Activated CD8-positive, alpha-beta memory T cell treated with anti-CD3 and anti-CD28 coated beads, Interleukin-2, amount 50 U/mL, for 48 hours (primary cell): ENCODE measurements at places on chromosomes 2 and 18.

DNA sequence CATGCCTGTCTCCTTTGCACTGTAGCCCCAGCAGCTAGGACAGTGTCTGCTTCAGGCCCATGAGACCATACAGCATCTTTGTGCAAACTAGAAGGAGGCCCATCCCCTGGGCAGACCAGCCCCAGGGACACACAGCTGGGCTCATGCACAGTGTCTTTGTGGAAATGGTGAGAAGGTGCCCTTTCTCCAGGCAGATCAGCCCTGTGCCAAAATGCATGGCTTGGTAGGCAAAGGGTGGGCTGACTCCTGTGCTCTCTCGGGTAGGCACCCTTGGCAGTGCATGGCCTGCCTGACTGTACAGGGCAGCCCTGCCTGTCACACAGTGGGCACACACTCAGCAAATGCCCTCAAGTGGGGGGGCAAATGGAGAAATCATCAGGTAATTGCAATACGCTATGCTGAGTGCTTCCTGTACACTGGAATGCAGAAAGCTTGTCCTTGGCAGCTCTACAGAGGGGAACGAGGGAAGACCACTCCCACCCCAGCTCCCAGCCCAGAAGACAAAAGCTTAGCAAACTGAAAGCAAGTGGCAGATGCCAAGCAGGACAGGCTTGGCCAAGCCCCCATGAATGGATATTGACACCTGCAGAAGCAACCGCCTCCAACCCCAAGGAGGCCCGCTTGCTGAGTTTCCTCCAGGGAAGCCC, 21.6 kb downstream of the TNS1 start:
- no peak for DNase-seq

GRCh38 chr2:217277646-217278398, 418.0 kb upstream of the TNP1 start:
- no peak for DNase-seq

DNA sequence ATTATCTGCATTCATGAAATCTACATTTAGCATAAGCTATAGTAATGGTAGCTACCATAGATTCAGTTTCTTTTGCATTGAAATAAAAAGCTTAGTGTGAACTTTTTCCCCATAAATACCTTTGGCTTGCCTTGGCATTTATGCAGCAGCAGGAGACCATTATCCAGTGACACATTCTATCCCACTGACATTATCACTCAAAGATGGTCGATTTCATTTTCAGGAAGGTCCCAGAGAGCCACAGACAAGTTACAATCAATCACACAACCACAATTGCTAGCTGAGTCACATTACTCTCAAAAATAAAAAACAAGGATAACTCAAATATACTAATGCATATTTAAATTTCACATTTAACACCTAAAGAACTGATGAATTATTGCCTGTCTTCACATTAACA, 512.7 kb upstream of the CDH2 start:
- DNase-seq = no peak

- DNase-seq = peak; percentile 10
Observed at GRCh38 chr18:75132098-75132870, 76.7 kb downstream of the PTGR3 start.

GRCh38 chr2:136016836-136017235, 31.4 kb upstream of the DARS1 start:
- DNase-seq = no peak

- no peak for DNase-seq
Observed at GRCh38 chr2:190582019-190582418, 47.5 kb upstream of the NEMP2 start.

- DNase-seq = no peak
Observed at GRCh38 chr18:23877371-23877770, 137.2 kb upstream of the TTC39C start.

GRCh38 chr18:25282282-25282681, 69.7 kb downstream of the ZNF521 start:
- no peak for DNase-seq

- no peak for DNase-seq
Observed at GRCh38 chr2:235643680-235644511, 150.1 kb downstream of the AGAP1 start.

GRCh38 chr18:750456-750855, 38.0 kb upstream of the ENOSF1 start:
- DNase-seq = no peak

DNA sequence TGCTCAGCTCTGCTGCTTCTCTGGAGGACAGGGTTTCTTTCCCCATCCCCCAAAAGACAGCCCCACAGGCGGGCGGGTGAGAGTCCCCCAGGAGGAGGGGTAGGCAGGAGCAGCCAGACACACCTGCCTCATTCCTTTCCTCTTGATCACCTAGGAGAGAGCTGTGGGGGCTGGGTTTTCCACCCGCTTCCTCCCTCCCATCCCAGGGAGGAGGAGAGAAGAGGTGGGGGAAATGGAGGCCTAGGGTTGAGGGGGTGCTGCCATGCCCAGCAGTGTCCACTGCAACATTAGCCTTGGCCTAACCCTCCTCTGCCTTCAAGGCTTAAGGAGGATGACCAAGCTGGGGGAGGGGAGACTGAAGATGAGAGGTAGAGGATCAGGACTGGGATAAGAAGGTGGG, 14.7 kb downstream of the WNT10A start:
- DNase-seq = no peak

GRCh38 chr2:158006961-158007719, 94.5 kb upstream of the UPP2 start:
- DNase-seq = no peak

DNA sequence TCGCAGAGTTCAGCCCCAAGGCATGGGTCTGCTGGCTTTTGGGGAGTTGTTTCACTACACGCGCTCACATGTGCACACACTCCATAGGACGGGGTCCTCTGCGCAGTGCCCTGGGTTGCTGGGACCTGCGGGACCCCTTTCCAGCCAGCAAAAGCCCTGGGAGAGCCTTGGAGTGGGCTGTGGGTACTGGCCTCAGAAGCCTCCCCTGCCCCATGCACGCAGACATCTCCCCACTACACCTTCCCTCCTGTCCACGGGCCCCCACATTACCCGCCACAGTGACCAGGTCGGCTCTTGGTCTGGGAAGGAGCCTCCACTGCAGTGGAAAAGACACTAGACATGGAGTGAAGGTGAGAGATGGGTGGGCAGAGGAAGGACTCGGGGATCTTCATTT, 48.5 kb downstream of the FAM168B start:
- peak; percentile 46 for DNase-seq

DNA sequence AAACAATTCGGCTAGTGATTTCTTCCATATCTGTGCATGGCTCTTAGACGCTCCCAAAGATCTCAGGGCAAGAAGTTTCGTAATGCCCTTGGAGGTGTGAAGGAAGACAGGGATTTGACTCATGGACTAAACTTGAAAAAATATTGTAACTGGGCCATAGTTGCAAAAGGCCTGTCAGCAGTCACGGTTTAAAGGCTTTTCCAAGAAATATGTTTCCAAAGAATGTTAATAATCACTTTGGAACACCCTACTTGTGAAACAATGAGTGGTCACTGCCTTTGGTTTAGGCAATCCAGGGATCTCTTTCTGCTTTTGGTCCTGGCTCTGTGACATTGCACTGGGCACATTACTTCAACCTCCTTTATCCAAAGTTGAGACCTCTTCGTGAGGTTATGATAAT, 102.5 kb upstream of the RASGRP3 start:
- DNase-seq = no peak

DNA sequence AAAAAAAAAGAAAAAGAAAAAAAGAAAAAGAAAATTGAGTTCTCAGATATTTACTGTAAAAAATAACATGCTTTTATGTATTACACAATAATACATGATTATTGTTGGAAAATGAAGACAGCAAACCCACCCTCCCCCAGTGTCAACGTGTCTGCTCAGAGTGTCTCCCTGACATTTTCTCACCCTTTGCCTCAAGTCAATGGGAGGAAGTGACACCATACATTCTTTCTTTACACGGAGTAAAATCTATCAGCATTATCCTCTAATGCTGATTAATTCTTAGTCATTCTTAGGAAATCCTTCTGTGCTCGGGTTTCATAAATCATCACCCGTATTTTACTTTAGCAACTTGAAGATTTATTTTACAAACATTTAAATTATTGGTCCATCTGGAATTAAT, 32.0 kb downstream of the CTAGE1 start:
- no peak for DNase-seq

DNA sequence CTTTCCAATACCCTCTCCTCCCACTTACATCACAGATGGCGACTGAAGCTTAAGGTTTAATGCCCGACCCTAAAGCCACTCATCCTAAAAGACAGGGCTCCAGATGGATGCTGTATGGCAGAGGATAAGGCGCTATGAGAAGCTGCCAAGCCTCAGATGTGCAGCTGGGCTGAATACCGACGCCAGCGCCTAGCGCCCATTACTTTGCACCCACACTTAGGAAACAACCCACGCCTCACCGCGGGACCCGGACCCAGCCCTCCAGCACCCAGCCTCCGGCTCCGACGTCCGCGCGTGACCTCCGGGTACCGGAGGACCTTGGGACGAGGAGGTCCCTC, 335 bp downstream of the TRAK2 start:
- no peak for DNase-seq

GRCh38 chr2:10544252-10544651, 96.1 kb upstream of the ODC1 start:
- no peak for DNase-seq

GRCh38 chr18:26304511-26304910, 78.3 kb downstream of the TAF4B start:
- no peak for DNase-seq

DNA sequence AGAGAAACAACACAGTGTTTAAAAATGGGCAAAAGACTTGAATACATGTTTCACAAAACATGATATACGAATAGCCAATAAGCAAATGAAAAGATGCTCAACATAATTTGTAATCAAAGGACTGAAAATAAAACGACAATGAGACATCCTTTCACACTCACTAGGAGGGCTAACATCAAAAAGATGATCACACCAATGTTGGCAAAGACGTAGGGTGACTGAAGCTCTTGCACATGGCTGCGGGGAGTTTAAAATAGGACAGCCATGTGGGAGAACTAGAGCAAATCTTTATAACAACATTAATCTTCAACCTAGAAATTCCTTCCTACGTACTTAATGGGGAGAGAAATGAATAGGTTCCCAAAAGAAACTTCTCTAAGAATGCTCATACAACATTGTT, 19.2 kb upstream of the SEH1L start:
- DNase-seq = no peak

- no peak for DNase-seq
Observed at GRCh38 chr2:15359716-15360531, 201.2 kb downstream of the NBAS start.

DNA sequence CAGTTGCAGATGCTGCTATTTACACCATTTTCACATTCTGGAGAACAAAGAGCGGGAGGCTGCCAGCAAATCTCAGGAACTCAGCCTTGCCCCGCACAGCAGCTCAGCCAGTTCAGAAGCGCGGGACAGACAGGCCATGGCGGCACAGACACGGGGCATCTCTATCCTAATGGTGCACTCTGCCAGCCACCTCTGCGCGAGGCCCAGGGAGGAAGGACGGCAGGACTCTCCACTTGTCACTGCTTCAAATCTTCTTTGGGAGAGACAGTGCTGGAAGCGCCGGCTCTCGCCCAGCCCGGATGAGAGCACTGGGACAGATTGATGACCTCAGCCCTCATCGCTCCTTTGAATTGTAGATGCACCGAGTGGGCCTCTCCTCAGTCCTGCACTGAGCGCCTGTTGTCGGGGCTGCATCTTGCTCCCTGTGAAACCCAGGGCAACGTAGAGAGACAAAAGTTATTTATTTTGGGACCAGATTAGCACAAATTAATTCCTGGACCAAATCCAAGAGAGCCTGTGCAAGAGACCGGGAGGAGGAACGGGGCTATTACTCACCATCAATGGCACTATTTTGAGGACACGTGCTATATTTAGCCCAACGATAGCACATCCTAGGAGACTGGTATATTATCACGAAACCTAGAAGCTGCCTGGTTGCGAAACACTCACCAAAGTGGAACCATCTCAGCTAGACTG, 211.4 kb upstream of the SMIM21 start:
- no peak for DNase-seq

DNA sequence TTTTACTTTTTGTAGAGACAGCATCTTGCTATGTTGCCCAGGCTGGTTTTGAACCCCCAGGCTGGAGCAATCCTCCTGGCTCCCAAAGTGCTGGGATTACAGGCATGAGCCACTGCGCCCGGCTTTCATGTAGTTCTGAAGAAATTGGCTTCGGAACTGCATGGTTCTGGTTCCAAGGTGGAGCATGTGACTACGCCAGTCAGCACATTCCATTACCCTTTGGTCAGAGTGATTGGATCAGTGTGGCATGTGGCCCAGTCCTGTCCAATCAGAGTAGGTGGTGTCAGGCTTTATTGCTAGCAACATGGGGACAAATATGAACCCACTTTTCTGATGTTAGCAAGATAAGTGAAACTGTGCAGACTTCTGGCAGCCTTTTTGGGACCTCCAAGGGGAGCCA, 16.3 kb upstream of the ATOH8 start:
- DNase-seq = no peak

- no peak for DNase-seq
Observed at GRCh38 chr2:234661175-234661574, 164.3 kb upstream of the ARL4C start.

DNA sequence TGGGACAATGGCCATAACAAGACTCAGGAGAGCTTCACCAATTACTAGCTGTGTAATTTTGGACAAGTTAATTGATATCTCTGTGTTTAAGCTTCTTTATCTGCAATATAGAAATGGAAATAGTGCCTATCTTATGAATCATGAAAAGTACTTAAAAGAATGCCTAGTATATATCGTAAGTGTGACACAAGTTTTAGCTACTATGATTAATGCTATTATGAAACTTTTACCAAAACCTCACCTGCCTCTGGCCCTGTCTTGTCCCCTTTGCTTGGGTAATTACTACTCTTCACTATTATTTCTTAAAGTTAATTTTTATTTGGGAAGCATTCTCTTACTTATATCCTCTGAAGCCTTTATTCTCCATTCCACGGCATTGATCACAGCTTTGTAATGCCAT, 75.0 kb upstream of the NETO1 start:
- no peak for DNase-seq

GRCh38 chr2:187679454-187679853, 125.2 kb upstream of the TFPI start:
- no peak for DNase-seq

DNA sequence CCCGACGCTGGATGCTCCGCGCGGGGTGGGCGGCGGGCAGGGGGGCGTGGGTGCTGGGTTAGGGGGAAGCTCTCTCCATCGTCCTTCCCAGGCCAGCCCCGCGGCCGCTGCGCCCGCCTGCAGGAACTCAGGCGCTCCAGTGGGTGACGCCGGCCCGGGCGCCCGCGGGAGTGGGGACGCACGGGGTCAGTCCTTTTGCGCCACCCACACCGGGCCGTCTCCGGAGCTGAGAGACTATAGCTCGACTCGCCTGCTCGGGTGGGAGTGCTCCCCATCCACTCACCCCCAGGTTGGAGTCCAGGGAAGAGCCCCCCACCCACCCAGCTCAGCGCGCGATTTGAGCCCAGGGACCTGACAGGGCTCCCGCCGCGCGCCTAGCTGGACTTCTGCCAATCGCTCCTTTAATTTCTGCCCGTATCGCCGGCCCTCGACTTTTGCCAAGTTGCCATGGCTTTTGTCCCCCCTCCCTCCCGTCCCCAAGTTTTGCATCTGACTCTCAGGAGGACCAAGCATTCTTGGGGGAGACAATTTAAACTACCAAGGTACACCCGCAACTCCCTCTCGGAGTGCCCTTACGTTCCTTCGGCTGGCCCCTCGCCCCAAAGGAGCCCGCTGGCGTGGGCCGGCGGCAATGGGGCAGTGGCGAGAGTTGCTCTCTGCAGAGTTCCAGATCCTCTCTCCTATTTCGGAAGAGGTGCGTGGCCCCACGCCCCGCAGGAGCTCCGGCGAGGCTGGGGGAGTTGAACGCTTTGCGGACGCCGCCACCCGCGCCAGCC, 205.8 kb upstream of the SMAD2 start:
- DNase-seq = no peak

- DNase-seq = no peak
Observed at GRCh38 chr18:62744076-62744968, 29.0 kb downstream of the PHLPP1 start.
